NCI-H82 (cell line): ENCODE measurements at places on chromosomes 13 and 19.

GRCh38 chr19:39218230-39219007 lies 14.4 kb upstream of the SYCN start:
- peak; percentile 97 for DNase-seq

- DNase-seq: peak; percentile 84
These were observed at the start of gene PDS5B for GRCh38 chr13:32586080-32586900. TSS of gene PDS5B (plus strand) at chr13:32586452. CDS start at chr13:32648773, 62,321 bp downstream.

DNA sequence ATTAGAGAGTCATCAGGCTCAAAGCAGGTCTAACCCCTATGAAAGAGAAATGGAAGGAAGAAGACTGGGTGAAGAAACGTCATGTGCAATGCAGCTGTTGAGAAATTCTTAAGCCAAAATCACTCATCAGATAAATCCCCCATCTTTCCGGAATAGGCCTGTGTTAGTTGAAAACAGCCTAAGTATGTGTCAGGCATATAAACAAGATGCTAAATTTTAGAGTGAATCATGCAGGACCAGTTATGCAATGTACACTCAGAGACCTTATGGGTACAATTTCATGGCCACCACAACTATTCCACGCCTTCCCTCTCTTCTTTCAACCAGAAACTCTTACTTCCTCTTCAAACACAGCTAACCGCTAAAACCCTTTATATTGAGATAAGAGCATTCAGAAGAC lies 717.7 kb upstream of the ATXN8OS start:
- DNase-seq: no peak

- DNase-seq: no peak
These were observed 29.1 kb downstream of the SHISA2 start for GRCh38 chr13:26022538-26023292.

DNA sequence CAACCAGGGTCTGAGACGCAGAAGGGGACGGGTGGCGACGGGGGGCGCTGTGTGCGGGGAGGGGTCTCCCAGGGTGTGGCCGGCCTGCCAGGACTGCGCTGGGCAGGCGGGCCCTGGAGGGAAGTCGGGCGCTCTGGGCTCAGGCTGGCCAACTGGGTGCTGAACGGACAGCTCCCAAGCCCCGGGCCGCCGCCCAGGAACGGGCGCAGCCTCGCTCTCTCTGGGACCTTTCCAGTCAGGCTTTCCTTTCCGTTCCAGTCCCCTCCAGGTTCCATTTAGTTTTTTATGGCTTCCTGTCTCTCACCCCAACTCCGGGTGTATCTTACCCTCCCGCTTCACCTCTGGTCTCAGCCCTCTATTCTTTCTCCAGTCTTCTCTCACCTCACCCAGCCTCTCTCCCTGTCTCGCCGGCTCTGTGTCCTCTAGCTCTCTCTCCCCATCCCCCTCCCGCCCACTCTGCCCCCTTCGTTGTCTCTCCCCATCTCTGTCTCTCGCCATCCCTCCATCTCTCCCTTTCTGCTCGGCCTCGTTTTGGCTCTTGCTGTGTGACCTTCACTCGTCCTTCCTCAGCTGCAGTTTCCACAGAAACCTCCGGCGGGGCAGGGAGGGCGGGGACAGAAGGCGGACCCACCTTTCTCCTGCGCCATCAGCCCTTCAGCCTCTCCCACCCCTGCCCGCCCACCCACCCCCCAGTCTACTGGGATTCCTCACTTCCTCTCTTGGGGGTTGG lies 3.3 kb upstream of the ATP1A3 start:
- no peak for DNase-seq

GRCh38 chr13:48233889-48234488 lies 983 bp downstream of the ITM2B start:
- no peak for DNase-seq

- DNase-seq: no peak
These were observed 78.0 kb upstream of the OXGR1 start for GRCh38 chr13:97072297-97072696.

DNA sequence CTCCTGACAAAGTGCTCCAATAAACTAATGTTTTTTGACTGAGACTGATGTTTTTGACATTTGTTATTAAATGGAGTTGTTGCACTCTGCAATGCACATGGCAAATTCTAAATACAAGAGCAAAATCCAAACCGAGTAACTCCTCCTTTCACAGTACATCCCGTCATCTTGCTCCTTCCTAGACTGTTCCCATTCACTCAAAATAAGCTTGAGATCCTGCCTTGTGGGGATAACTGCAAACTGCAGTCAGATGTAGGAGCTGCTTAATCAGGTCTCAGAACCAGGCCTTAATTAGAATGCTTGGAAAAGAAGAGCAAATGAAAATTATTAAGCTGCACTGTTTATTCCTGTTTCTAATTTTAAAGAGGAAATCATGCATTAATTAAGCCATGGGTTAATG lies 134.8 kb upstream of the SPRY2 start:
- DNase-seq: peak; percentile 52

- DNase-seq: no peak
These were observed 69.3 kb downstream of the SLC6A16 start for GRCh38 chr19:49255674-49256073.

GRCh38 chr13:33181264-33181663 lies 104.3 kb downstream of the STARD13 start:
- no peak for DNase-seq

DNA sequence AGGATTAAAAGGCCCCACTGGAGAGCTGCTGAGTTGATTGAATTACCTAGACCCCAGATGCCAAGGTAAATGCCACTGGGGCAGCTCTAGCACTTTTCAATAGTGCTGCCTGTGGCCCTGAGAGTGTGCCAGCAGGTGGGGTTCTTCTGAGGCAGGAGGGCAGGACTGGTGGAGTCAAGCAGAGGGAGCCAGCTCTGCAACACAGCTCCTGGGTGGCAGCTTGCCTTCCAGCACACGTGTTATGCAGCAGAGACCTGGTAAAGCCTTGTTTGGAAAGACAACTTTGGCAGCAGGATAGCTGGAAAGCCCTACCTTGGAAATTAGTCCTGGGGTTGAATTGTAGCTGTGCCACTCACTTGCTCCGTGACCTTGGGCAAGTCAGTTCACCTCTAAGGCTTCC lies 306.6 kb downstream of the ATP8A2 start:
- DNase-seq: peak; percentile 87

DNA sequence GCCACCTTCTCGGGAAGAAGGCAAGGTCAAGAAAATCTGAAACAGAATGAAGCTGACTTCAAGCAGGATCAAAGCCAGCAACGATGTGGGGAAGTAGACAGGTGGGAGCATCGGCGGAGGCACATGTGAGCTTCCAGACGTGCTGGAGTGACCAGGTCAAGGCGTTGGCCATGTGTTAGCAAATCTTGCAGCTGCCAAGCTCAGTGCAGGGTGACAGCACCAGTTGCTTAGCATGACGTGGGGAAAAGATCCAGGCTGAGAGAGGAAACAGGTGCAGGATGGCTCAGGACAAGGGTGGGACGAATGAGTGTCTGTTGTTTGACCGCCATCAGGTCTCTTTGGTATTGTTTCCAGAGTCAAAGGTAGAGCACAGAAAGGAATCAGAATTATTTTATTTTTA lies 92.3 kb downstream of the TNFSF13B start:
- no peak for DNase-seq

- DNase-seq: no peak
These were observed 15.5 kb upstream of the RASA3 start for GRCh38 chr13:114147803-114148520.

GRCh38 chr19:27676334-27676733 lies 1536.6 kb downstream of the UQCRFS1 start:
- DNase-seq: no peak

GRCh38 chr13:80666782-80667552 lies 326.0 kb upstream of the SPRY2 start:
- no peak for DNase-seq

GRCh38 chr19:46040952-46041500 lies at the start of gene IGFL4:
TSS of gene IGFL4 (minus strand) at chr19:46041002. CDS start at chr19:46040962, 40 bp downstream.
- no peak for DNase-seq

DNA sequence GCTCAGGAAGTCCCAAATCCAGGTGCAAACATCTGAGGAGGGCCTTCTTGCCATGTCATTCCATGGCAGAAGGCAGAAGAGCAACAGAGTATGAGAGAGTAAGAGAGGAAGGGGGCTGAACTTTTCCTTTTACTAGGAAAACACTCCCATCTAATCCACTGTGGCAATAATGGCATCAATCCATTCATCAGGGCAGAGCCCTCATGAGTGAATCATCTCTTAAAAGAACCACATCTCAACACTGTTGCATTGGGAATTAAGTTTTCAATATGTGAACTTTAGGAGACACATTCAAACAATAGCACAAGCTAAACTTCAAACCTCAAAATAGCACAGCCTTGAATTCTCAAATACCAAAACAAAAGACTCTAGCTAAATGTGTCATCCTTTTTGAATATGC lies 264.5 kb downstream of the KCTD12 start:
- DNase-seq: no peak

DNA sequence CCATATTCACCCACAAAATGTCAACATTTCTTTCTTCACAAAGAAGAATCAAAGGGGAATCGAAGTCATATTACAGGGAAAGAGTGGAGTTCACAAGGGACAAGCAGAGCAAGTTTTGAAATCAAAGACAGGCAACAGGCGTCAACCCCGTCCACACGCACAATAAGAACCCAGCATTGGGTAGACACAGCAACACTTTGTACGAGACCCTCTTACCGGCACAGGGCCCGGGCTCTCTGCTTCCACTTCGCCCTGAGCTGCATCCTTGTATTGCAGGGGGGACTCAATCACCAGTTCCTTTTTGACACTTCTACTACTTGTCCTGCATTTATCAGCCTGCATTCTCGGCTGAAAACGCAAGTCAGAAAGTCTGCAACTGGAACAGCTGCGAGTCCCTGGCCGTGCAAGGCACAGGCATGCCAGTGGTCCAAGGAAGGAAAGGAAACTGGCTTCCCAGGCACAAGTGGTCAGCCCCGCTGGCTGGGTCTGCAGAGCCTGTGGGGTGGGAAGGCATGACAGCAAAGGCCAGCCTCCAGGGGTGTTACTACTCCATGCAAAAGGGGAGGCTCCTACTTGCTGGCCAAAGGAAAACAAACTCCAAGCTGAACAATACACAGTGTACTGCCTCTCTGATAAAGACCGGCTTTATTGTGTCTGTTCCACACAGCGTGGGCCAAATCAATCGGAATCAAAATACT lies at the start of gene DOCK9:
TSS of gene DOCK9 (minus strand) at position 497 of the 698 bp plus-strand sequence. CDS start at position 342, 155 bp downstream.
- DNase-seq: no peak

- no peak for DNase-seq
These were observed 1.0 kb downstream of the TUBB4A start for GRCh38 chr19:6500837-6501739.
